SW480 (cell line): ENCODE measurements at places on chromosomes 7 and 10.

- no peak for DNase-seq
Observed at GRCh38 chr7:3884543-3884942, 583.5 kb downstream of the SDK1 start.

DNA sequence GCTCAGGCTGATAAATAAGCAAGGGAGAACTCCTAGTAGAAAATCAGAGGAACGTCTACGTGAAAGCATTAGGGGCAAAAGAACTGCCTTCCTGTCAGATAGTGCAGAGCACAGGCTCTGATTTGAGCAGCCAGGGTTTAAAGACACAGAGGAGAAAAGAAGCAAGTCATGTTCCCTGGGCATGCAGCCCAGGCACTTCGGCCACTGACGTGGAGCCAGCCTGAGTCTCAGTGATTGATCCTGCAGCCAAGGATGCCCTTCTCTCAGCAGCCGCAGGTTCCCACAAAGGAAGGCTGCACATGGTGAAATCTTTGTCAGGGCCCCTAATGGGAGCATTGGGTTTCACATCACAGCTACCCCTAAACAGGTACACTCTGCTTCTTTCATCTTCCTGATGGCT lies 161.7 kb upstream of the HPS1 start:
- DNase-seq: no peak

- no peak for DNase-seq
Observed at GRCh38 chr7:24502135-24502488, 71.1 kb upstream of the PALS2 start.

- no peak for DNase-seq
Observed at GRCh38 chr10:6027929-6028328, 34.2 kb downstream of the IL2RA start.

DNA sequence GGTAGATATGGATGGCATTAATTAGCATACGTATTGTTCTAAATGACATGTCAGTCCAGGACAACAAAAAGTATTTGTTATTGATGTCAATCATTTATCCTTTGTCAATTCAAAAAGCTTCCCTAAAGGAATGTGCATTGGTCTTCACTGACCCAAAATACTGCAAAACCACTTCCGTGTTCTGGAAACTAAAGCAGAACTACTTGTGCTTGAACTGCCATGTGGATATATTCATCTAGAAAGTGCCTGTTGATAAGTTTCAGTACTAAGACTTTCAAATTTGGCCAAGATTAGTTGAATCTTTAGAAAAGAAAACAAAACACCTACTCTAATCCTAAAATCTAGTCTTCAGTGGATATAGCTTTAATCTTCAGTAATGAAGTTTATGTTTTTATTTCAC lies 242.1 kb upstream of the PPP1R3A start:
- DNase-seq: no peak

- DNase-seq: no peak
Observed at GRCh38 chr7:57404967-57405421, 45.0 kb upstream of the ZNF716 start.

DNA sequence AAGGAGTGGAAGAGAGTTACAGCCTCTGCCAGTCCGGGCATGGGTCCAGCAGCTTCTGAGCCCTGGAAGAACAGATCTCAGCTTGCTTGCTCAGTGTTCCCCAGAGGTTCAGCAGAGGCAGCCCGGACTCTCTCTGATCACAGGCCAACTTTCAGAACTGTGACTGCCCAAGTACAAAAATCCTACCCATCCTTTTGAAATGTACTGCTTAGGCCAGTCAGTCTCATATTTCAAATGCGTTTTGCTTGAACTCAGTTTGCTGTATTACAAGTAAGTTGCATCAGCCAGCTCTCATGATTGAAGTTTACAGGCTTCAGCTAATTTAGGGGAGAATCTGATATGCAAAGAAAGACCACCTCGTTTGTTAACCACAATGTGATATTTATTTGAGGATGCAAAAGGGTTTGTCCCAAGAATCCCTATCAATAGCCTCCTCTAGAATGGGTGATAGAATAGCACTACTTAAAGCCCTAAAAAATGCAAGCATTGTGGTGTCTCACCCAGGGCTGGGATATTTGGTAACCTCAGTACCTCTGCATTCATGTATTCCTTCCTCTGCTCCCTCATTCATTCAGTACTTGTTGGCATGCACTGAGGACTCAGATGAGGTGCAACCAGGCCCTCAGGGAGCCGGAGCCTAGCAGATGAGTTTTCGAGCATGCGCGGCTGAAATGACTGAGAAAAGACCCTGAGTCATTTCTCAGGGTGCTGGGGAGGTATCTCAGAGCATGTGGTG lies 7.0 kb downstream of the AIMP2 start:
- peak; percentile 97 for DNase-seq

- DNase-seq: no peak
Observed at GRCh38 chr10:133159950-133160825, at the start of gene KNDC1. Gene KNDC1 (plus strand): TSS chr10:133160219. CDS start chr10:133160468, 249 bp downstream.

DNA sequence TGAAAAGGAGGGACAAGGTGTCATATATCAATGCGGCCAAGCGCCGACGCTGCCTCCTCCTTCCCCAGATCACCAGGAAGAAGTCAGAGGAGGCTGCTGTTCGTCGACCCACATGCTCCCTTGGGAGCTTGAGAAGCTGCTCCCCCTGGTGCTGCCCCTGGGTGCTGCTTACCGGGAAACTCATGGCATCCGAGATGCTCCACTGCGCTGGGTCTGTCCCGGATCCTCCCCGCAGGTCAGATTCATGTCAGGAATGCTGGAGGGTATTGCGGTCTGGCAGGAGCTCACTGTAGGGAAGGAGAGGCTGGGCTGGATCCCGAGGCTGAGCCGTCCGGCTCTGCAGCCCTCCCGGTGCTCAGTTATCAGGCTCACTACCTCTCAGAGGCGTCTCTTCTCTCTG lies 123.7 kb upstream of the FAM20C start:
- no peak for DNase-seq

DNA sequence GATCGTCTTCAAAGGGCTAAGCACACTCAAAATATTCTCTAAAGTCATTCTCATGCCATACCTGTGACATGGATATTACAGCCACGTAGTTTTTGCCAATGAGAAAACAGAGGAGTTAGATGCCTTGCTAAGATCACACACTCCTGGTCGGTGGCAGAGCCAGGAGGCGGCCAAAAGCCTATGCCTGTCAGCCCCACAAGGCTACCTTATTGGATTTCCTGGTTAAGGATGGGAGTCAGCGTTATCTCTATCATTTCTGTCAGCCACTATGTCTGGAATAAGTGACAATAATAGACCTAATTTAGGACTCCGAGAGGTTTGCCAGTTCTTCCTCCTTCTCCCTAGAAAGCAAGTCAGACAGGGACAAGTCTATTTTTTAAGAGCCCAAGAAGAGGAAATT lies 250.8 kb downstream of the TRIL start:
- no peak for DNase-seq

DNA sequence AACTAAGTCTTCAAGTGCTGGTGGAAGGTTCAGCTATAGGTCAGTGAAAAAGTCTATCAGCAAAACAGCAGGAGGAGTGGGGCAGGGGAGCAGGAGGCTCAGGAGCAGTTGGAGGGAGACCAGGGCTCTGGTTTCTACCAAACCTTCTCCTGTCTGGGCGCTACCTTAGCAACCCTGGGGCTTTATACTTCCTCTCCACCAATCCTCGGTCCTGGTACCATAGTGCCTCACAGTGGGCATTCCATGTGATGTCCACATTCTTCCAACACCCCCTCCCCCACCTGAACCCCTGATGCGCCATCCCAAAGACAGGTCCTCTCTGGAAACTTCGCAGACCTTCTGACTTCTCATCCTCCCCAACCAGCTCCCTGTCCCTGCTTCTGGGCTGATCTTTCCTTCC lies 25.3 kb upstream of the ACSM6 start:
- no peak for DNase-seq

- no peak for DNase-seq
Observed at GRCh38 chr10:46251857-46252847, 34.6 kb upstream of the ANTXRL start.

GRCh38 chr10:119198438-119198837 lies 8.9 kb upstream of the GRK5 start:
- DNase-seq: no peak

GRCh38 chr7:87960239-87960638 lies 26.2 kb downstream of the ADAM22 start:
- DNase-seq: no peak

GRCh38 chr10:83713423-83713822 lies 425.9 kb upstream of the GHITM start:
- no peak for DNase-seq

DNA sequence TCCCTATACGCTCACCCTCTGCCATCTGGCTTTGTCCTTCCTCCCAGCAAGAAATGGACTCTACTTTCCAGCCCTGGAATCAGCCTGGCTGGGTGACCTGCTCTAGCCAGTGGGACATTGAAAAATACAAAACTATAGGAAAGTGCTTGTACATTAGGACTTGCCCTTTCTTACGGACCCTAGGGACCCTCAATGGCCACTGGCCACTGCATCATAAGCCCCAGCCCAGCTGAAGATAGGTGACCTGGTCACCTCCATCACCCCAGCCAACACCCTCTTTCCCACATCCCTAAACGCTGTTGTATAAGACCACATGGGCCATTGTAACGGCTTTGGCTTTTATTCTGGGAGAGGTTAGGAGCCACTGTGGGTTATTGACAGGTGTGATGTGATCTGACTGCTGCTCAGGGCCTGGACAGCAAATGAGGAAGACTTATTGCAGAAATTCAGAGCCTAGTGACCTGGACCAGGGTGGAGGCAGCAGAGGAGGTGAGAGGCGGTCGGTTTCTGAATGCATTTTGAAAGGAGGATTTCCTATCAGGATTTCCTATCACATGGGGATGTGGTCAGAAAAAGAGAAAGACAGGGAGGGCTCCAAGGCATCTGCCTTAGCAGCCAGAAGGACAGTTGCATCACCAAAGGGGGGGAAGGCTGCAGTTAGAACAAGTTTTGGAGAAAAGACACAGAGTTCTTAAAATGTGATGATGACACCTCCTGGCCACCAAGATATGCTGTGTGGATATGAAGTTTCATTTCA lies 2.2 kb upstream of the LMBR1 start:
- no peak for DNase-seq

DNA sequence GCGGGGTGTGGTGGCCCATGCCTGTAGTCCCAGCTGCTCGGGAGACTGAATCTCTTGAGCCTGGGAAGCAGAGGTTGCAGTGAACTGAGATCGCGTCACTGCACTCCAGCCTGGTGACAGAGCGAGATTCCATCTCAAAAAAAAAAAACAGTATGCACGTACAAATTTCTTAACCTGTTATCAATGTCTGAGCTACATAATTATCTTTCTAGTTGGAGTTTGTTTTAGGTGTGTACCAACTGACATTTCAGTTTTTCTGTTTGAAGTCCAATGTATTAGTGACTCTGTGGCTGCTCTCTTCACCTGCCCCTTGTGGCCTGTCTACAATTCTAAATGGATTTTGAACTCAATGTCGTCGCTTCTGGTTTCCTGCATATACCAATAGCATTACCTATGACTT lies 40.3 kb downstream of the CD36 start:
- peak; percentile 26 for DNase-seq

GRCh38 chr7:98228801-98229200 lies 17.6 kb downstream of the BHLHA15 start:
- no peak for DNase-seq

- DNase-seq: no peak
Observed at GRCh38 chr7:92092210-92092609, 42.1 kb downstream of the CYP51A1 start.

DNA sequence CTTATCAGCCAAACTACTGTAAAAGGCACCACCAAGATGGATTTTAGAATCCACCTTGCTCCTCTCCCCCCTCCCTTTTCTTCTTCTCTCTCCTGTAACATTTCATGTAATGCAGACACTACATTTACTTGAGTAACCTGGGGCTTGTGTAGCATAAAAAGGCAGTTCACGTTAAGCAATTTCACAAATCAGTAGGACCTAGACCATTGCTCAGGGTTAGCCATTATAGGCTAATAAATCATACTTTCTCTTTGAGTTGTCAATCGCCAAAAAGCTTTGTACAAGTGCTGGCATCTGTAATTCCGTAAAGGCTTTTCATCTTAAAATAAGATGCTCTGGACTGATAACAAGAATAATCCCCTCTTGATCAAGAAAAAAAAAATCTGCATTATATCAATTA lies 224.7 kb downstream of the GLI3 start:
- DNase-seq: no peak

- no peak for DNase-seq
Observed at GRCh38 chr7:101630591-101630990, 1.5 kb upstream of the MYL10 start.

DNA sequence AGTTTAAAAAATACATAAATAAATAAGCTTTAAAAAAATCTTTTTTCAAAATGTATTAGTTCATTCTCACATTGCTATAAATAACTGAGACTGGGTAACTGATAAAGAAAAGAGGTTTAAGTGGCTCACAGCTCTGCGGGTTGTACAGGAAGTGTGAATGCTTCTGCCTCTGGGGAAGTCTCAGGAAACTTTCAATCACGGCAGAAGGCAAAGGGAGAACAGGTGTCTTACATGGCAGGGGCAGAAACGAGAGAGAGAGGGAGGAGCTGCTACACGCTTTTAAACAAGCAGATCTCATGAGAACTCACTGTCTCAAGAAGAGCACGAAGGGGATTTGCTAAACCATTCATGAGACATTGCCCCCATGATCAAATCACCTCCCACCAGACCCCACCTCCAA lies 114.6 kb downstream of the DNAJC1 start:
- DNase-seq: no peak

DNA sequence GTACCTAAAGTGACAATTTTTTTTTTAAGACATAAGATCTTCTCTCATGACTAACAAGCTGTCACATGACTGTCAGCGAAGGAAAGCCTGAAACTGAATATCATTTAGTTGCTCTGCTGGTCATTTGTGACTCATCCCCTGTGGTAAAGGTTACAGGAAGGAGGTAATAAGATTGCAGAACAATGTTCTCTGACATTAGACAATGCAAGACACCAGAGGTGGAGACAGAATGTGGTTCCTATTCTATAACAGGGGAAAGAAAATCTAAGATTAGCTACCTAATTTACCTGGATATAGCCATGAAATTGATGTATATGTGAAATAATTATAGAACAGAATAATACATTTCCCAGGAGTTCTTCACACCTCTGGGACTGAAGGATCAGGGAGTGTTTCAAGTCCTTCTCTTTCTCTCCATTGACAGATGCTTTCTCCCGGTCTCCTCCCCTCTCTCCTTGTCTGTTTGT lies 47.7 kb downstream of the LRGUK start:
- DNase-seq: peak; percentile 81

DNA sequence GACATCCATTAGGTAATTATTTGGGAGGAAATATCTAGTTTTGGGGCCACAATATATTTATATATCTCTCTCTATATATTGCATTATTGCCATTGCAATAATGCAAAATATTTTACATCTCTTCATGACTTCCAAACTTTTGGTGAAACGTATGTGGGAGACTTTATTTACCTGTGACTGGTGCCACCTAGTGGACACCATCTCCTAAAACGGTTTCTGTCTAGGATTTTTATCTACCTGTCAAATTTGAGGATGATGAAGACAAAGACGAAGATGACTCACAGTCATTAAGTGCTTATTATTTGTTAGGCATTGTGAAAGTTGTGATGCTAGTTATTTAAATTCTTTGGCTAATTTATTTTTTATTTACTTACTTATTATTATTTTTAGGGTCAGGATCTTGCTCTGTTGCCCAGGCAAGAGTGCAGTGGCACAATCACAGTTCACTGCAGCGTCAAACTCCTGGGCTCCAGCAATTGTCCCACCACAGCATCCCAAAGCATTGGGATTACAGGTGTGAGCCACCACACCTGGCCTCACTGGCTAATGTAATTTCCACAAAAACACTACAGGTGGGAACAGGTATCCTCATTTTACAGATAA lies 18.7 kb upstream of the CBLL1 start:
- peak; percentile 86 for DNase-seq

- DNase-seq: peak; percentile 28
Observed at GRCh38 chr10:75431180-75432111, at the start of gene LRMDA. Gene LRMDA (plus strand): TSS chr10:75431624.
